MG63 (cell line): ENCODE measurements at places on chromosomes 6 and 20. TPM values are rescaled to one million over a fixed set of nuclear protein-coding genes. Genes with fewer than 3 reads are reported as not detected.

Gene ANKEF1
- total RNA-seq: 0.79 and 1.3 TPM in 2 replicates

Gene NHLRC1
- 0.49 TPM in 1 of 2 replicates, not detected in the other for total RNA-seq

DNA sequence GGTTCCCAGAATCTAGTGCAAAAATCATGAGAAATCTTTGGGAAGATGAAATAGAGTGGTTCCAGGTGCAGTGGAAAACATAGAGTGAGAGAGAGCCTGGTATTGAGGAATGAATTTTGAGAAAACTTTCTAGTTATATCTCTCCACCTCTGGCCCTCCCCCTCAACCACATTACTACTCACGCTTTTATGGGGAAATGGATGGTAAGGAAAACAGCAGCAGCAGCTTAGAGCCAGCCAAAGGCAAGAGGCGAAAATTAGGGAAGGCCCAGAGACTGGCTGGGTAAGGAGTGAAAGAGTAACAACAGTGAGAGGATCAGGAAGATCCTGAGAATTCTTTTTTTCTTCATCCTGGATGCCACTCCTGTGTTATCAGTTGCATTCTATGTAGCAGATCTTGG, 187.9 kb upstream of the ECI2 start:
- no peak for DNase-seq

- DNase-seq: no peak
Measured at GRCh38 chr6:82205930-82206392, 41.6 kb downstream of the IBTK start.

DNA sequence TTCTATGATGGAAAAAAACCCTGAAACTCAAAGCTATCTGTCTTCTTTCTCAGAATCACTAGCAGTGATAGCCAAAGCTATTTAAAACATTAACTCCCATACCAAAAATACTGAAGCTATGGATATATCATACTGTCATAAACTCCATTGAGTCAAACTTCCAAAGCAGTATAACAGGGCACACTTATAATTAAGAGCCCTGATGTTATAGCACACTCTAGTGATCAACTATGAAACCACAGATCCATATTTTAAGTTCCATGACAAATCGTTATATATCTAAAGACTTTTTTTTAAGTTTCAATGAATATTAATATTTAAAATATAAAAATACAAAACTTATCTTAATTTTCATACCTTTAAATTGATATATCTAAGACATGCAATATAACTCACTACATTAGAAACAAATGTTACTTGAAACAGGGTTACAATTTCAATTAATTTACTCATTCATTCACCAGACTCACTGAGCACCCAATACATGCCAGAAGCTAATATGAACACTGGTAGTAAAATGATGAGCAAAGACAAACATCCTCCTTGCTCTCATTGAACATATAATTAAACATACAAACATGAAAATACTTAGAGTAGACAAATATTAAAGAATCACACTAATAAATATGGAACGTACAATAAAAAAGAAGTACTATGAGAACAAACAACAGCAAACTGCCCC, 69.3 kb downstream of the IBTK start:
- DNase-seq: no peak

GRCh38 chr20:24366336-24367004, 103.0 kb upstream of the SYNDIG1 start:
- no peak for DNase-seq

GRCh38 chr6:154447954-154448353, 62.5 kb downstream of the CNKSR3 start:
- DNase-seq: no peak
